ENCODE measurements at places on chromosomes 11 and 22. TPM values are rescaled to one million over a fixed set of nuclear protein-coding genes. Genes with fewer than 3 reads are reported as not detected.

The CLDN5 gene
- not detected for polyA plus RNA-seq

The FAT3 gene
- polyA plus RNA-seq: not detected

The SLC7A4 gene
- polyA plus RNA-seq: not detected

GRCh38 chr11:115317277-115318185, 186.7 kb downstream of the CADM1 start:
- no peak for DNase-seq

DNA sequence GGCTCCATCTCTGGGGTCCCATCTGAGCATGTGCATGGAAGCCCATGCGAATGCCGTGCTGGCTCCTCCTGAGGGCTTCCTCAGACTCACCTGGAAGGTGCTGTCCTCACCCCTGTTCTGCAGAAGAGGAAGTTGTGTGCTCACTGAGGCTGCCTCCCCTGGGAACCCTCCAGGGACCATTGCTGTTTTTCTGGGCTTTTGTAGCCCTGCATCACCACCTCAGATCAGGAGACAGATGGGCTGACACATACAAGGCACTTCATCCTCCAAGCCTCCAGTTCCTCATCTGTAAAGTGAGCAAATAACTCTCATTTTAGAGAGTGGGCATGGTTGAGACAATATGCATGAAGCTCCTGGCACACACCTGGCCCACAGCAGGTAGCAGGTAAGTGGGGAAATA, 12.1 kb upstream of the LRRC32 start:
- DNase-seq: peak; percentile 39

GRCh38 chr11:118715245-118715831, 35.9 kb upstream of the TREH start:
- no peak for DNase-seq

The NXPE2 gene
- polyA plus RNA-seq: not detected

DNA sequence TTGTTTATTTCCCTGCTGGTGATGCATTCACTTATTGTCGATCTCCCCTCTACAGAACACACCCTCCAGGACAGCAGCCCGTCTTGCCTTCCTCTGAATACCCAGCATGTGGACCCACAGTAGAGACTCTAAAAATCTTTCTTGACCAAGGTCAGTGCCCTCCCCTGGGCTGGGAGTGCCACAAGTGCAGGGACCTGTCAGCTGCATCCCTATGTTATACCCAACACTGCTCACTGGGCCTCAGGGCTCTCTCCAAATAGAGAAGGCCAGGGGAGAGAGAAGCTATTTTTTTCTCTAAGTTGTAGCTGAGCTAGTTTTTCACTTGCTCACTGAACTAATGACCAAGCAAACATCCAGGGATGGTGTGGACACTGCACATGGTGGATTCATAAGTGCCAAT, 9.8 kb downstream of the KCNJ1 start:
- no peak for DNase-seq

DNA sequence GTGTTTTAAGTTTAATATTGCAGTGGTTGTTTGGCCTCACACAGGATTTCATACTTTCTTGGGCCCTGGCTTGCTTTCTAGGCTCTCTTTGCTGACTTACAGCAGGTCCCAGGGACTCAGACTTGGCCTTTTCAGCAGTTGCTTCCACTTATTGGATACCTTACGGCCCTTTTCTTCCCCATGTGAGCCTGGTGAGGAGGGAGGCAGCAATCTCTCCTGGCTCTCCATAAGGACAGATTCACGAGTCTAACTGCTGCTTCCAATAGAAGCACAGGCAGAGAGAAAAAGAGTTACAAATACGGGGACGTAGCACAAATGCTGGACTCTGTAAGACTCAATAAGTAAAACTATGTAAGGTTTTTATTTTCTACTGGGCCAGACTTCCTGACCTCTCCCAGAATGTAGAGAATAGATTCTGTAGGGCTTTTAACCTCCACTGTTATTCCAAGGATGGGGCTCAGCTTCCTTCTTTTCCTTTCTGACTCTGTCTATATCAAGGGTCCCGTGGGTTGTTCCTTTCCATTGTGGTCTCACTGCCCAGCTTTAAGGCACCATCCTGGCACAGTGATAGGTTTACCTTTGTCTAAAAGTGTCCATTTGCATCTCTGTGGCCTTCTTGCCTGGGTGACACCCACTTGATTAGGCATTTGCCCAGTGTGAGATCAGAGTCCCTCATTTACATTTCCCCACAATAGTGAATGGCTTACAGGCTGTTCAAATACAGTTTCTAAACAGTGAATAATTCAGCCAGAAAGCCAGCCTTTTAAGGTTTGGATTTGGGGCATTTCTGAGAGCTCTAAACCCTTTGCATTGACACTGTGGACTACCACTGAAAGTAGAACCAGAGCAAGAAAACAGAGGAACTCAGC, 92.8 kb downstream of the RASSF10 start:
- no peak for DNase-seq

DNA sequence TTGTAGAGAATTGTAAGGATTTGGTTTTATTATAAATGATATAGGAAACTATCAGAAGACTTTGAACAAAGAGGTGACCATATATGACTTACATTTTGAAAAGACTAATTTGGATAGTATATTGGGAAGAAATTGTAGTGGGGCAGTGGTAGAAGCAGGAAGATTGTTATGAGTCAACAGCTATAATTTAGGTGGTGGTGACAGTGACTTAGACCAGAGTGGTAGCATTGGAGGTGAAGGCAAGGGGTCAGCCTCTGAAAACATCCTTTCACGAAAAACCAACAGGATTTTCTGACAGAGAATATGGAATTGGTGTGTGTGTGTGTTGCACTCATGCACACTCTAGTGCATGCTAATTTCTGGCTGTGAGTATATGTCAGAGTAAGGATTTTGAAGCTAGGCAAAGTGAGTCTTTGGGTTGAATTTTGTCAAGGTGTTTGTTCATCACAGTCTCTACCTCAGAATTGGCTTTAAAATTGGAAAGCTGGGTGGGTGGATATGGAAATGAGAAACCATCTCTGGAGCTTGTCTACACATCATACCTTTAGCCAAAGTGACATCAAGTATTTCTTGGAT, 8.2 kb upstream of the HBE1 start:
- DNase-seq: no peak

DNA sequence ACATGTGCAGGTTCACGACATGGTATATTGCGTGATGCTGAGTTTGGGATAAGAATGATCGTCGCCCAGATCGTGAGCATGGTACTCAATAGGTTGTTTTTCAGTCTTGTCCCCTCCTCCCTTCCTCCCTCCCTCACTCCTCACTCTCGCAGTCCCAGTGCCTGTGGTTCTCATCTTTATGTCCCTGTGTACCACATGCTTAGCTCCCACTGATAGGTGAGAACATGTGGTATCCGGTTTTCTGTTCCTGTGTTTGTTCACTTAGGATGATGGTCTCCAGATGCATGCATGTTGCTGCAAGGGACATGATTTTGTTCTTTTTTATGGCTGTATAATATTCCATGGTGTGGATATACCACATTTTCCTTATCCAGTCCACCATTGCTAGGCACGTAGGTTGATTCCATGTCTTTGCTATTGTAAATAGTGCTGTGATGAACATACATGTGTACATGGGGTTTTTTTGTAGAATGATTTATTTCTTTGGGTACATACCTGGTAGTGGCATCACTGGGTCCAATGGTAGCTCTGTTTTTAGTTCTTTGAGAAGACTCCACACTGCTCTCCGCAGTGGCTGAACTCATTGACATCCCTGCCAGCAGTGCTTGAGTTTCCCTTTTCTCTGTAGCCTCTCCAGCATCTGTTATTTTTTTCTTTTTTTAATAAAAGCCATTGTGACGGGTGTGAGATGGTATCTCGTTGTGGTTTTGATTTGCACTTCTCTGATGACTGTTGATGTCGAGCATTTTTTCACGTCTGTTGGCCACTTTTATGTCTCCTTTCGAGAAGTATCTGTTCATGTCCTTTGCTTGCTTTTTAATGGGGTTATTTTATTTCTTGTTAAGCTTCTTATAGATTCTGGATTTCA, 16.4 kb downstream of the ZBED4 start:
- DNase-seq: no peak

DNA sequence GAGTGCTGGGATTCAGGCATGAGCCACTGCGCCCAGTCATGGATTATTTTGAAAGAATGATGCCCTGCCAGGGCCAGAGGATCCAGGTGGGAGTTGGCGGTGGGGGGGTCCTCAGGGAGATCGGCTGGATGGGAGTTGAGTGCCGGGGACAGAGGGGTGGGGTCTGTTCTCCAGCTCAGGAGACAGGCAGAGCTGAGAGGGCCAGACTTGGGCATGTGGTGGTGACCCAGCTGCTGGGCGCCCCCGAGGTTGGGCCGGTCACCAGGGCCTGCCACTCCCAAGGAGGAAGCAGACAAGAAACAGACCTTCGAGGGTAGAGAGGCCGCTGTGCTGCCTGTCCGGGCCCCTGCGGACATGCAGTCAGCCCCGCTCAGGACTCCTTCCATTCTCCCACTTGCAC, 11.8 kb upstream of the PRODH start:
- no peak for DNase-seq

The HEPN1 gene
- polyA plus RNA-seq: not detected

- DNase-seq: no peak
These were observed 119.9 kb downstream of the MIAT start for GRCh38 chr22:26777156-26777801.

DNA sequence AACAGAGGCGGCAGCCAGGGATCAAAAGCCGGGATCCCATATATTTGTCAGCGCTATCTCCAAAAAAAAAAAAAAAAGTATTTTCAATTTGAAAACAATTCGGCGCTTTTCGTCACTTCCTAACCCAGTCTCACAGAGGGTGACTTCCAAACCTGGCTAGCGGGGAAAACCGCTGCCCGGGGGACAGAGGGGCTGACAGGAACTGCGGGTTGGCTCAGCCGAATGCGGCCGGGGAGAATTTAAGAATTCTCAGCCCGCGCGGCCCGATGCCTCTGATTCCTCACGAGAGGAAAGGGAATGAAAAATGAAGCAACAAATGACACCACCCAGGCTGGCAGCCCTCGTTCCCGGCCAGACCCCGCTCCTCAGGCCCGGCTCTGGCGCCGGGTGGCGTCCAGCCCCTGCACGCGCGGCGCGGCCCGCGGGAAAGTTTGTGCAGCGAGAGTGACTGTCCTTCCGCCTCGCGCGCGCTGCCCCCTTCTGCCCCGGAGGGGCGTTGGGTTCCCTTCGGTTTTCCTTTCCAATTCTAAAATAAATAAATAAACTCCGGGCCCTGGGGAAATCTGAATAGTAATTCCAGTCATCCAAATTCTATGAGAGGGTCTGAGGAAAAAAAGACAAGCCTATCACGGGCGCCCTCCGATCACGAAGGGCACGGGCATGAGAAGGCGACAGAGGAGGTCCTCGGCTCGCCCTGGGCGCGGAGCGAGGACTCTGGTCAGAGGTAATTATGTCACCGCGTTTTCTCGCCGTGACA, 4.8 kb upstream of the PAX6 start:
- DNase-seq: peak; percentile 48

The ART5 gene
- not detected for polyA plus RNA-seq

Measured in B cell (primary cell).